GM04503 (cell line): ENCODE measurements at places on chromosomes 1 and 21.

- no peak for DNase-seq
These were observed 34.0 kb downstream of the SLC45A1 start for GRCh38 chr1:8351693-8352470.

DNA sequence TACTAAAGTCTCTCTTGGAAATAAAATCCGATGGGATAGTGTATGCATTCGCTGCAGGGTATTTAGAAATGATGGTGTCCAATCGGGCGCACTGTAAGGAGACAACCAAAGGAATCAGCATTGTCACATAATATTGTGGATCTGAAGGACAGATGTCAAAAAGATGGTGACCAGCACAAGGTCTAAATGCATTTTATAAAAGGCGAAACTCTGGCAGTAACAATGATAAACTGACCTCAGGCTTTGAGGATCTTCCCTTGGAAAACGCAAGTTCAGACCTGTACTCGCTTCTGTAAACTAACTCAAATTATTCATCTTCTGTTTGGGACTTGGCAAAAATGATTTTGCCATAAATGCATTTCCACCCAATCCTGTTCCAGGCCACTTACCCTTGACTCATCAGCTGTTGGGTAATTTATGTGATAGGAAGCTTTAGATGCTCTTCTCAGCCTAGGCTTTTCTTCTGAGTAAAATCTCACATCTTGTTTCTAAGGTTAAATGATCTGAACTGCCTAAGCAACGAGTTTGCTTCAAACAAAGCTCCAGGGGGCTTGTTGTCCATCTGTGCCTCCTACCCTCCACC is 33.8 kb downstream of the STPG1 start:
- DNase-seq = no peak

GRCh38 chr1:195188821-195189220 is 1419.4 kb downstream of the KCNT2 start:
- DNase-seq = no peak

GRCh38 chr1:24895511-24895910 is 34.6 kb downstream of the RUNX3 start:
- DNase-seq = no peak

DNA sequence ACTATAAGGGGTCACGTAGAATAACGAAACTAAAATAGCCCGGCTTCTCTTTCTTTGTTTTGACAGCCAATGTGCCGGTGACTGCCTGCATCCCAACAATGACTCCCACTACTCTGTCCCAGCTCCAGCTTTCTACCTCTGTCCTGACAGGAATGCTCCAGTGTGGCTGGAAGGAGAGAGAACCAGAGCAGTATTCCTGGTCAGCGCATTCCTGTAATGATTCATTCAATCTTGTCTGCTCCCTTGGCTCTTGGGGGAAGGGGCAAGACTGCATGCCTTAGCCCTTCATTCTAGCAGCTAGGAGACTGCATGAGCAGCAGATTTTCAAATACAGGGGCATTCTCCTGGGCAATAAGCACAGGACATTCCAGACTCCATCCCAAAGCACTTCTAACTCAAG is 132.1 kb upstream of the PRMT6 start:
- no peak for DNase-seq

GRCh38 chr1:217109928-217110327 is 386.7 kb upstream of the ESRRG start:
- DNase-seq = no peak

DNA sequence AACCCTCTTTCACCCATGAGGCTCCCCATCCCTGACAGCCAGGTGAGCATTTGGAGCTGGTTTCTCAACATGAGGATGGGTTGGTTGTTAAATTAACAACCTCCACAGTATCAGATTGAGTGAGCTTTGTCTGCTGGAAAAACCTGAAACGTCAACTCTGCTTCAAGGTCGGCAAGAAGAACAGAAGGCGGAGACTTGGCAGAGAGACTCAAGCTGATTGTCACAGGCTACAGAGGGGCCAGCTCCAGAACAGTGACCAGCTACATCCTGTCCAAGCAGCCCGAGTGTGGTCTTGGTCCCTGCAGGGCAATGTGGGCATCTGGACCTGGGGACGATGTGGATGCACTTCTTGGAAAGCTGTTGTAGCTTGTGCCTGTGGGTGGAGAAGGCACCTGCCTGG is 36.6 kb upstream of the TMEM51 start:
- DNase-seq = no peak

- DNase-seq = no peak
These were observed 65.6 kb downstream of the PCBP3 start for GRCh38 chr21:45709173-45709572.

DNA sequence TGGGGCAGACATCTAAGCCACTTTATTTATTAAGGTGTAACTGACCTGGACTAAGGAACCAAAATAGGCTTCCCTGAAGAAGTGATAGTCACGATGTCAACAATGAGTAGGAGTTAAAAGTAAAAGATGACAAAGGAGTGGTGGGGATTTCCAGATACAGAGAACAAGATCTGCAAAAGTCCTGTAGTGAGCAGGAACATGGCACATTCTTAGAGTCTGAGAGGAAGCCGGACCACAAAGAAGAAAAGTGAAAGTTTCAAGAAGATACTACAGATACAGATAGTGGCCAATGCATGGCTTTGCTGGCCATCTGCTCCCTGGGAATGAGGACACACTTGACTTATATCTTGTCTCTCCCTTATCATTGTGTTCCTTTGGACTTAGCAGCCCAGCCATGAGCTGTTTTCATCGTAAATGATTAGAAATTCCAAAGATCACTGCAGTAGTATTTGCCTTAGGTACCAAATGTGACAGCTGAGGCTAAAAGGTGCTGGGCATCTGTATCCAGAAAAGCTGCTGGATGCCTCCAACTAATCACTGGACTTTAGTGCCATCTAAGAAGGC is 302.4 kb upstream of the NR5A2 start:
- no peak for DNase-seq

GRCh38 chr1:9746211-9746610 is 77.6 kb downstream of the CLSTN1 start:
- no peak for DNase-seq

DNA sequence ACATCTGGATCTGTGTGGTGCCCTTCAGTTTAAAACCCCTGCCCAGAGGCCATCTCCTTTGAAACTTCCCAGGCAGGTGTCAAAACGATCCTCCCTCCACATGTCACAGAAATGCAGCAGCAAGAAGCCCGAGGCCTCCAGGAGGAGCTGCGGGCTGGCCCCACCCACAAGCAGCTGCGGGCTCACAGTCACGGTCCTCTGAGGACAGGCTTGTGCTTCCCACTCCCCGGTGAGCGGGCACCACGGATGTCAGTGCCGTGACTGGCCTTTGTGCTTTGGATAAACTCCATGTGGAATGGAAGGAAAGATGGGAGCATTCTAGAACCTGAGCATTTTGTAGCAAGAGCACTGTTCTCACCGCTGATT is 65.8 kb downstream of the SIK1 start:
- DNase-seq = no peak

DNA sequence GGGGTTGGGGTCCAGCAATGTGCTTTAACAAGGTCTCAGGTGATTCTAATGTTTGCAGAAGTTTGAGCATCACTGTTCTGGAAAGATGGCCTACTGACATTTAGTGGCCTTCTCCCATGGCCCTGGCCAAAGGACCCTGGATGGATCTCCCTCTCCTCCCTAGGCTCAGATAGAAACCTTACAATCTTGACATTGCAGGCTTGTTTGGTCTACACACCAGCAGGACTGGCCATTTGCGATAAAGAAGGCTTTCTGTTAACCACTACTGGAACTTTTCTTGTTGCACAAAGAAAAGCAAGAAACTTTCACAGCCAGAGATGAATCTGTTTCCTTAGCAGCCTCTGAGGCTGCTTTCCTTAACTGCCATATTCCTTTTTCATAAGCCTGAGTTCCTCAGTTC is 6.2 kb downstream of the DNALI1 start:
- no peak for DNase-seq
